ENCODE measurements at places on chromosomes 16 and 17. TPM values are rescaled to one million over a fixed set of nuclear protein-coding genes. Genes with fewer than 3 reads are reported as not detected.
A peak's percentile ranks its signal among the peaks of the same experiment; 100 is the strongest.

Gene LRRC46
- 0.04 TPM for total RNA-seq

Gene PLK1
- total RNA-seq, result 4.6 TPM

Gene MXRA7
- total RNA-seq, result 121 TPM

Gene DHRS7C
- total RNA-seq, result 143 TPM

Gene COQ9
- total RNA-seq, result 68.8 TPM

Gene KRT40
- total RNA-seq, result 11.0 TPM

Gene C17orf50
- total RNA-seq, result not detected

Gene KIF1C
- 57.0 TPM for total RNA-seq

DNA sequence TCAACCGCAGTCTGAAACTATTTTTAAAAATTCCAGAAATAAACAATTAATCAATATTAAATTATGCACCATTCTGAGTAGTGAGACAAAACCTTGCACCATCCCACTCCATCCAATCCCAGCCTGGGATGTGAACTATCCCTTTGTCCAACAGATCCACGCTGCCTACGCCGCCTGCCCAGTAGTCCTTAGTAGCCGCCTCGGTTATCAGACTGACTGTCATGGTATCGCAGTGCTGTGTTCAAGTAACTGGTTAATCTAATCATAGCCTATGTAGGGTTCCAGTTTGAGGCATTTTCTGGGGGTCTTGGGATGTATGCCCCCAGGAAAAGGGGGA is 437.7 kb downstream of the HS3ST3B1 start:
- DNase-seq, result no peak

GRCh38 chr17:66655861-66656260 is 179.1 kb upstream of the CACNG5 start:
- DNase-seq, result no peak

- peak; percentile 74 for DNase-seq
Observed at GRCh38 chr17:29778956-29779811, 150.8 kb downstream of the SSH2 start.

GRCh38 chr17:78892520-78892919 is 10.5 kb downstream of the CEP295NL start:
- DNase-seq, result no peak

DNA sequence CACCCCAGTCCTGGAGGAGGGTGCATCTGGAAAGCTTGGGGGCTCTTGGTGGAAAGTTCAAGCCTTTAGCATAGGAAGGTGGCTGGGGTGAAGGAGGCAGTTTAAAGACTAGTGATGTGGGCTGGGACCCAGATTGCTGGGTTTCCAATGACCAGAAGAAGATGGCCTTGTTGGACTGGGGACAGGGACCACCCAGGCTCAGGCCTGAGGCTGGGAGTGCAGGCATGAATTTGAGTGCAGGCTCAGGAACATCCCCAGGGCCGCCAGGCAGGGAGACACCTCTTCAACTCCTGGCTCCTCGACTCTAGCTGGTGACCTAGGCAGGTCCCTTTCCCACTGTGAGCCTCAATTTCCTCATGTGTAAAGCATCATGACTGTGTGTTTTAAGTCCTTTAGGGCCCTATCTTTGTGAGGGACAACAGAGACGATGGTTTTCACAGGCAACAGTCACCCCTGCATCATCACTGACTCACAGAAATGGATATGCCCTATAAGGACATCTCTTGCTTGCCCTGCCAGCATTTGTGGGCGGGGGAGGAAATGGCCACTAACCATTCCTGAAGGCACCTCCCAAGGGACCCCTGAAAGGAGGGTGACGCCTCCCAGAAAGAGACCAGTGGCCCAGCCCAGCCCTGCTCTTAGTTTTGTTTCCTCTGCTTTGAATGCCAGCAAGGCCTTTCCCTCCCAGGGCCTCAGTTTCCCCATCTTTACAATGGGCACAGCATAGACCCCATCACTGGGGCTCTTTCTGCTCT is 11.1 kb downstream of the NLRC5 start:
- no peak for DNase-seq

- DNase-seq, result peak; percentile 69
Observed at GRCh38 chr16:58027161-58027915, 1.8 kb downstream of the MMP15 start.

GRCh38 chr17:6797718-6798351 is 21.8 kb downstream of the FBXO39 start:
- DNase-seq, result no peak

- no peak for DNase-seq
Observed at GRCh38 chr16:83946781-83947566, 6.1 kb upstream of the OSGIN1 start.

- no peak for DNase-seq
Observed at GRCh38 chr17:49344914-49345313, 17.1 kb downstream of the ZNF652 start.

All from muscle of leg (tissue), 16 donors.